Gastroesophageal sphincter (tissue), 4 donors: ENCODE measurements at places on chromosomes 1 and 21. TPM values are rescaled to one million over a fixed set of nuclear protein-coding genes. Genes with fewer than 3 reads are reported as not detected.

The FCN3 gene
- total RNA-seq, result 5.1 TPM

The LEPR gene
- 51.1 TPM for total RNA-seq

The PLA2G4A gene
- total RNA-seq, result 3.6 TPM

The CD34 gene
- total RNA-seq, result 70.9 TPM

The FCER1G gene
- total RNA-seq, result 70.5 TPM

The DSTYK gene
- 15.8 TPM for total RNA-seq

The C1orf167 gene
- 1.1 TPM for total RNA-seq

The SRP9 gene
- 245 TPM for total RNA-seq

The FCRL2 gene
- not detected for total RNA-seq

The PTGS2 gene
- 2.2 TPM for total RNA-seq

The CATSPERE gene
- total RNA-seq, result 2.2 TPM

The ZYG11A gene
- total RNA-seq, result not detected

The AADACL3 gene
- not detected for total RNA-seq

The E2F2 gene
- 0.17 TPM for total RNA-seq

The LCE1B gene
- not detected for total RNA-seq

The HCRTR1 gene
- total RNA-seq, result 0.23 TPM

The OR6N2 gene
- total RNA-seq, result not detected

The CD247 gene
- not detected for total RNA-seq

The ADAM30 gene
- not detected for total RNA-seq

The LMOD1 gene
- total RNA-seq, result 1,570 TPM

The MYOM3 gene
- 2.4 TPM for total RNA-seq

The SLC35F3 gene
- not detected for total RNA-seq

The FAM72A gene
- total RNA-seq, result 3.1 TPM

The UTS2 gene
- 0.31 TPM for total RNA-seq

The ANKRD34A gene
- not detected for total RNA-seq

The TSPAN2 gene
- 85.1 TPM for total RNA-seq

The NHLH1 gene
- not detected for total RNA-seq

The CR2 gene
- not detected for total RNA-seq

The PRR9 gene
- not detected for total RNA-seq

The KIF2C gene
- 0.62 TPM for total RNA-seq

The ADGRL4 gene
- total RNA-seq, result 17.6 TPM

The DNALI1 gene
- 12.7 TPM for total RNA-seq

The MR1 gene
- total RNA-seq, result 17.7 TPM

The ADAR gene
- total RNA-seq, result 96.2 TPM

The LCE1C gene
- not detected for total RNA-seq

The LEFTY1 gene
- not detected for total RNA-seq

The OR6N1 gene
- not detected for total RNA-seq

The CLCA2 gene
- 1.7 TPM for total RNA-seq

The ANKRD35 gene
- total RNA-seq, result 6.3 TPM

The SUSD4 gene
- 2.2 TPM for total RNA-seq

The KCNA3 gene
- total RNA-seq, result 0.67 TPM

The GREM2 gene
- total RNA-seq, result 8.9 TPM

The OR2T35 gene
- total RNA-seq, result not detected

The BARHL2 gene
- total RNA-seq, result not detected

The TEX38 gene
- 1.7 TPM for total RNA-seq

The PLA2G2C gene
- not detected for total RNA-seq

The S100A7 gene
- total RNA-seq, result 253 TPM

The COL9A2 gene
- total RNA-seq, result 2.6 TPM

The SZT2 gene
- 37.7 TPM for total RNA-seq

The ROR1 gene
- total RNA-seq, result 5.0 TPM

The HMCN1 gene
- 67.4 TPM for total RNA-seq

The ADIPOR1 gene
- total RNA-seq, result 62.2 TPM
